Activated naive CD8-positive, alpha-beta T cell treated with anti-CD3 and anti-CD28 coated beads, Interleukin-2, amount 10 ng/mL, durations not matched to agents 7 days and 5 days (primary cell): ENCODE measurements at places on chromosomes 6 and 20.

DNA sequence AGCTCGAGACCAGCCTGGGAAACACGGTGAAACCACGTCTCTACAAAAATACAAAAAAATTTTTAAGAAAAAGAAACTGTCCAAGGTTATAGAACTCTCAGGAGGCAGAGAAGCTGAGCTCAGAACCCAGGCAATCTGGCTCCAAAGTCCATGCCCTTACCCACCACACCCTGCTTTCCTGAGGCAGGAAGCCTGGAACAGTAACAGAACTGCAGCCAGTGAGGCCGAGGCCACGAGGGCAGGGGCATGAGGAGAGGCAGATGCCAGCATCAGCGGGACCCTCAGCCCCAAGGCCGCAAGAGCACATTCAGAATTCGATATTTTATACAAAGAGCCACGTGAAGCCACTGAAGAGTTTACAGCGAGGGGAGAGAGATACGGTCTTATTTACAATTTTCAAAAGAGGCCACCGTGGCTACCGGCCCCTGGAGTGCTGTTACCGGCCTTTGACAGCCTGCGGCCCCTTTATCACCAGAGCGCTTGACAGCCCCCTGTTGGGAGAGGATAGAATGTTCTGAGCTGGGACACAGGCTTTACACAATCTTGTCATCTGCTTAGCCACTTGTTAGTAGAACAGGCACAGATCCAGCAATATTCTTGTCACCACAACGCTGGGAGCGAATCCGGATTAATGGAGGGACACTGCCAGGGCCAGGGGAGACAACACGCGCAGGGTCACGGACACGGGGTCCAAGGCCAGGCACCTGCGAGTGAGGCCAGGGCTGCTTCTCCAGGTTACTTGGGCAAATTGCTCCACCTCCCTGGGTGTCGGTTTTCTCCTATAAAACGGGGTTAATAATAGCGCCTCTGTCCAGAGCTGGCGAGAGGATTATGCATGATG lies 5.6 kb downstream of the SPATA2 start:
- DNase-seq = no peak

DNA sequence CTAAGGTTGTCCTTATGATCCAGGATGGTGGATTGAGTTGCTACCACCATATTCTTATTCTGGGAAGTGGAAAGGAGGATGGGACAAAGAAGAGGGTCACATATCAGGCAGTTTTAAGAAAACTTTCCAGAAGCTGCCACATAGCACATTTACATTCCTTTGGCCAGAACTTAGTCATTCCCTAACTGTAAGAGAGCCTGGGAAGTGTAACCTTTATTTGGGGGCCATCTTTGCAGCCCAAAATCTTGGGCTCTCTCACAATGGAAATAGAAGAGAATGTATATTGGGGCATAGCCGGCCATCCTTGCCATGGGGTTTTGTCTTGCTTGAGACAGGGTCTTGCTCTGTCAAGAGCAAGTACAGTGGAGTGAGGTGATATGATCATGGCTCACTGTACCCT lies 8.4 kb downstream of the ZNF341 start:
- no peak for DNase-seq

GRCh38 chr20:23298155-23298554 lies 52.4 kb upstream of the NXT1 start:
- no peak for DNase-seq

DNA sequence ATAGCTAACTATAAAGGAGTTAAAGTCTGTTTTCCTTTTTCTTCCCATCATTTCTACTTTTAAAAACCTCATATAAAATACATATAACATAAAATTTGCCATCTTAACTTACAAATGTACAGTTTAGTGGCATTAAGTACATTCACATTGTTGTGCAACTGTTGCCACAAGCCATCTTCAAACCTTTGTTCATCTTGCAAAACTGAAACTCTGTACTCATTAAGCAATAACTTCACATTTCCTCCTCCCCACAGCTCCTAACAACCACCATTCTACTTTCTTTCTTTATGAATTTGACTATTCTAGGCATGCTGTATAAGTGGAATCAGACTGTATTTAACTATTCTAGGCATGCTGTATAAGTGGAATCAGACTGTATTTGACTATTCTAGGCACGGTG lies 4.5 kb downstream of the CCDC170 start:
- DNase-seq = no peak

DNA sequence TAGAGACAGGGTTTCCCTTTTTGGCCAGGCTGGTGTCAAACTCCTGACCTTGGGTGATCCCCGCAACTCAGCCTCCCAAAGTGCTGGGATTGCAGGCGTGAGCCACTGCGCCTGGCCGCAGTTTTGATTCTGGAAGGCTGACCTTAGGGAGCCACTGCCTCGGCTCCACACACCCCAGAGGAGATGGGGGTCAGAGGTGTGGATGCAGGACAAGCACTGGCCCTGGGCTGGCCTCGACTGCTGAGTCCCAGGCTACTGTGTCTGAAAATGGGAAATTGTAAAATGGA lies 1.5 kb downstream of the ZBP1 start:
- no peak for DNase-seq

- no peak for DNase-seq
Observed at GRCh38 chr6:163780994-163781393, 366.5 kb downstream of the QKI start.

GRCh38 chr20:46375771-46376170 lies 30.6 kb downstream of the ELMO2 start:
- DNase-seq = no peak

GRCh38 chr6:56664029-56664428 lies 21.3 kb upstream of the DST start:
- DNase-seq = no peak

DNA sequence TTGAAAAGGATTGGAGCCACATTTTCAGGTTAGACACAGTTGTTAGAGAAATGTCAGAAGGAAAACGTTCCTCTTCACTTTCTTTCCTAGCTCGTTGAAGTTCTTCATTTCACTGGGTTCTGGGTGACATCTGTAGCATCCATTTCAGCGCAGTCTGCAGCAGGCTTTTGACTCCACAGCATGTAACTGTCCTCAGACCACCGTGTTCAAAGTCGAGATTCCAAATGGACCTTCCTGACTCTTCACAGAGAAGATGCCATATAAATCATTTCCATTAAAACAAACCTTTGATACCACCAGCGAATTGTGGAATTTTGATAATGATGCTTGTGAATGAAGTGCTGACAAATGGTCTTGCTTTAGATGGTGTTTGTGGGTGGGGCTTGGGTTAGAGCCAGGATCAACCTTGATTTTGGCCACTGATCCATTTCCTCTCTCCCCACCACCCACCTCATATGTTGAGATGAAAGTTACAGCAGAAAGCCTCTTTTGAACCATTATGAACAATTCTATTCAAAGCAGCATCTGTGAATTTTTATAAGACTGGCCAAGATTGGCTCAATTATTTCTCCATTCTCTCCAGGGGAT lies 185.3 kb upstream of the PREP start:
- DNase-seq = no peak

DNA sequence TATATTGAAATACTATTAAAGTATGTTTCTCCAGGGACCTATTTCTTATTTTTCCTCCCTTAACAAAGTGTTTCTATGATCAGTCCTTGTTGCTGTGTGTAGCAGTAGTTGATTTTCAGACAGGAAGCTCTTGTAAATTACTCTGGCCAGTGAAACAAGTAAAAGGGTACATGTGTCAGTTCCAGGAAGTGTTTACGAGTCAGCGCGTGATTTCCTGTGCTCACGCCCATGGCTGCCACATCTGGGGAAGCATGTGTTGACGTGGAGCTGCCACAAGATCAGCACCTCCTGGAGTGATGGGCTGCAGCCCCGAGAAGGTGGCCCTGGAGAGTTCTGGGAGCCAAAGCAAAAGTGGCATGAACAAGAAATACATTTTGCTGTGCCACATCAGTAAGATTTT lies 38.6 kb upstream of the GGTLC1 start:
- DNase-seq = peak; percentile 72

- no peak for DNase-seq
Observed at GRCh38 chr6:37262446-37263026, 4.6 kb upstream of the TMEM217 start.

GRCh38 chr6:156563714-156564113 lies 213.5 kb upstream of the ARID1B start:
- DNase-seq = no peak

DNA sequence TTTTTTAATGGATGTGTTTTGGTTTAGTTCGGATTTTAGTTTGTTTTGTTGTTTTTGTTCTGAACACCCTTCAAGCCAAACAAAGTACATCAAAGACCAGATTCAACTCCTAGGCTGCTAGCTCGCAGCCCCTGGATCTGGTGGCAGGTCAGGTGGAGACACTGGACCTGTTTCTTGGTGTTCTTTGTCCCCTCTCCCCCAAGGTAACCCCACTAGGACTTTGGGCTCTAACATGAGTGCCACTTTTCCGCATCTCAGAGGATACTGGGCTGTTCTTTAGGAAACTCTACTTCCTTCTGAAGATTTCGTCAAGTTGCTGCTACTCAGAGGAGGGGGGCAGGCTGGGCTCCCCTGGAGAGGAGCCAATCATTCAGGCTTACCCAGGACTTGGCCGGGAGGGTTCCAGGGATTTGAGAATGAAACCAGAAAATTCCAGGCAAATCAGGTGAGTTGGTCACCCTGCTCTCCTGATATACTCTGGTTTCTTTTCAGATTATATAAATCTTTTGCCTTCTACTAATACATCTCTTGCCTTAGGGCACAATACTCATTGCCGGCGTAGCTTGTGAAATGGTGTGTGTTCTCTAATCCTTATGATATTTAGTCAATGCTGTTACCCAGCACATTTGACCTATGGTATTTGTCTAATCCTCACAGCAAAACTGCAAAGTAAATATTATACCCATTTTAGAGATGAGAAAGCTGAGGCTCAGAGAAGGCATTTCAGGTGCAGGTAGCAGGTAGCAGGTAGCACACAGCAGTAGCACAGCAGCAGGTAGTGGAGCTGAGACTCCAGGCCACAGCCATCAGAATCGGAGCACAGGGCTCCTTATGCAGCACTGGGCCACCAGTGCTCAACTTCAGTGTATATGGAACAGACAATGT lies 291.6 kb downstream of the TSHZ2 start:
- no peak for DNase-seq

DNA sequence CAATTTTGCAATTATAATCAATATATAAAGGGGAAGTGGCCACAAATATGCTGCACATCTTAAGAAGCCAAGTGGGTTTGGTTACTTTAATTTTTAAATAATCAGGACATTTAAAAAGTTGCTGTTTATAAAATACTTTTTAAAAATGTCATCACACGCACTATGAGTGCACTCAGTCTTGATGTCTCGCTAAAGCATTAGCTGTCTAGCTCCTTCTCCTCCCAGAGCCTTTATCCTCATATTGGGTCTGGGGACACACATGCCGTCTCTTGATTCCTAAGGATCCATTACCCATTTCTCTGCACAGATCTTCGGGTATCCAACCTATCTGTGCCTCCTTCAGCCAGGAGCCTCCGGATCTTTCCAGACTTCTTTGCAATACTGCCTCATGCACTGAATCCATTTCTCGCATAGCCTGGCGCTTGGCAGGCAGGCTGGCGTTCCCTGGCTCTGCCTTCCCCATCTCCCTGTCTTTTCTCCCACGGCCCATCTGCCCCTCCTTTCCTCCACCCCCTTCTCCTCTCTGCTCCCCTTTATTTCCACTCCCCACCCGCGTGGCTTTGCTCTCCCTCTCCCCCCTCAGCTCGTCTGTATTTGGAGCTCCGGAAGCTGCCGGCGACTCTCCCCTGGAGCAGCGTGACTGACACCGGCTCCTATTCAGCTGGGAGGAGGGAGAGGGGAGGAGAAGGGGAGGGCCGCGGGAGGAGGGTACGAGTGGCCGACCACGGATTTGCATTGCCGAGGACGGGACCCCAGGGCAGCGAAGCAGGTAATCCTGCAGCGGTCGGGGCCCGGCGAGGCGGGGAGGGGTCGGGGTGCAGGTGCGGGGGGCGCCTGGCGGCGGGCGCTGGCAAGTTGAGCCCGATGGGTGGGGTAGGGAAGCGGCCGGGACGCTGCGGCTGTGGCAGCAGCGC lies at the start of gene CAP2:
CAP2 (plus strand) TSS at position 618 of the 914 bp plus-strand sequence. CDS start 27,961 bp downstream, outside the sequence.
- DNase-seq = no peak

GRCh38 chr6:148835920-148836441 lies 89.2 kb downstream of the UST start:
- DNase-seq = no peak

GRCh38 chr20:10065154-10065833 lies 30.5 kb downstream of the ANKEF1 start:
- DNase-seq = no peak

DNA sequence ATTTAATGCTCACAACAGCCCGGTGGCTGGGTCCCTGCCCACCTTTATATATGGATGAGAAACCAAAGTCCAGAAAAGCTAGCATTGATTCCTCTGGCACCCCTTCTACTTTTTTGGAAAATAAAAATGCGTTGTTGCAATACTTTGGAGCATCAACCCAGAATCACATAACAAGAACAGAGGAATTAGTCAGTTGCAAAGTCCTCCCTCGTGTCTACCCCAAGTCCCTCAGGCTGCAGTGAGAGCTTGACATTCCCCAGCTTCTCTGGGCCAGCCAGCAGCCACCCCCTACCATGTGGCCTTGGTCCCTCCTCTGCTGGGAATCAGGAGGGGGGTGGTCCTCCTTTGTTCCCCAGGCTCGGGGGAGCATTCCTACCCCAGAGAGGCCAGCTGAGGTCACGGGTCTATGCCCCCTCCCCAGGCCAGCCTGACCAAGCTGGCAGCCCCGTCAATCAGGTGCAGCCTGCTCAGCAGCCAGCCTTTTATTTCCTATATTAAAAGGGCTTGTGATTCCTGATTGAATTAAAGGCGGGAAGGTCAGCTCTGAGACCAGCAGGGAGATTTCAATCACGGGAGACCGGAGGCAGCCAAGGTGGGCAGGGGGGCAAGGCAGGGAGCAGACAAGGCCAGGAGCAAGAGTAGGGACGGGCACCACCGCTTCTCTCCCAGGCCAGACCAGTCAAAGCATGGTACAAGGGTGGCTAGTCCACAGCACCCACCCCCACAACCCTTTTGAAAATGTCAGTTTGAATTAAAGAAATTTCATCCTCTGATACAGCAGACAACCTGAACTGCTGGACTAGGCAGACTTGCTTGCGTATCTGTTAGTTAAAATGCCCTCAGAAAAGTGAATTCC lies 158.9 kb downstream of the MRPL14 start:
- DNase-seq = no peak

DNA sequence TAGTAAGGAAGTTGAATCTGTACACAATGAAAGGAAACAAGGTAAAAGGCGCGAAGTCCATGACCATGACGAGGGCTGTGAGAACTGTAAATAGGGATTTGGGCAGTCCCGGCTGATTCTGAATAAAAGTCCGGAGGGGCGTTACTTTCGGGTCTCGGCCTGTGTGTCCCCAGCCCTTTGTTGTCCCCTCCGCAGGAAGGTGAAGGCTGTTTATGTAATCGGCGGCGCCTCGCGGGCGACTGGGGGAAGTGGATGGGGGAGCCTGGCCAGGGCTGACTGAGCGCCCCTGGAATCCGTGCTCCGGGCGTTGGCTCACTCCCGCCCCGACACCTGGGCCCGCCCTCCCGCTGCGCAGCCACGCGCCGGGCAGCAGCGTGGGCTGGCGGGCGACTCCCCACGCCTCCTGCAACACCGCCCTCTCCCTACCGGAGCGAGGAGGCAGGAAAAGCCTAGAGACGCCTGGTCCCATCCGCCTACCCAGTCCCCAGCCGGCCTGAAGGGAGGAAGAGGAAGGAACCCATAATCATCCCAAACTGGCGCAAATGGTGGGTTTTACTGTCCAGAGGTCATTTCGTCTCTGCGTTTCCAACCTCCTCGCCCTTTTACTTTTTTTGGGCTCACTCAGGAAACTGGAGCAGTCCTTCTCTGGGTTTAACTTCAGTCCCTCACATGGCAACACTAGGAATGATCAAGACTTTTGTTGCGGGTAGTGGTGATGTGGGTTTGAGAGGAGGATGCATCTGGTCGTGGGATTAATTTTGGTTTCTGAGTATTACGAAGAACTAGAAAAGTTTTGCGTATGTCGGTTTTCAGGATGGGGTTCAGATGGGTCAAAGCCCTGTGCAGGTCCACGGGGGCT lies 12.1 kb downstream of the TRIM31 start:
- peak; percentile 46 for DNase-seq

- DNase-seq = no peak
Observed at GRCh38 chr20:37704955-37705354, 11.1 kb downstream of the CTNNBL1 start.
